ENCODE measurements at places on chromosomes 3 and 15.

DNA sequence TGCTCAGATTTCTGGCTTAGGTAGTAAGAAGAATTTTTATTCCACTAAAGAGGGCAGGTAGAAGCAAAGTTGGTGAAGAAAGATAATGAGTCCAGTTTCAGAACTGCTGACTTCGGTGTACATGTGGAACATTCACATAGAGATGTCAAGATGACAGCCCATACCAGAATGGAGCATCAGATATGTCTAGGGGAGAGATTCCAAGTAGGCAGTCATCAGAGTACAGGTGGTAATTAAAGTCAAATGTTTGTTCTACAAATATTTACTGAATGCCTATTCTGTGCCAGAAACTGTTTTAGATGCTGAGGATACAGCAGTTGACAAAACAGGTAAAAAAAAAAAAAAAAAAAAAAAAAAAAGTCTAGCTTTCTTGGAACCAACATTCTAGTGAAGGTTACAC lies 81.9 kb downstream of the FGF12 start:
- DNase-seq = no peak

GRCh38 chr3:8761866-8762265 lies 7.5 kb downstream of the OXTR start:
- no peak for DNase-seq

GRCh38 chr3:111143-112069 lies 85.2 kb upstream of the CHL1 start:
- peak; percentile 93 for DNase-seq

DNA sequence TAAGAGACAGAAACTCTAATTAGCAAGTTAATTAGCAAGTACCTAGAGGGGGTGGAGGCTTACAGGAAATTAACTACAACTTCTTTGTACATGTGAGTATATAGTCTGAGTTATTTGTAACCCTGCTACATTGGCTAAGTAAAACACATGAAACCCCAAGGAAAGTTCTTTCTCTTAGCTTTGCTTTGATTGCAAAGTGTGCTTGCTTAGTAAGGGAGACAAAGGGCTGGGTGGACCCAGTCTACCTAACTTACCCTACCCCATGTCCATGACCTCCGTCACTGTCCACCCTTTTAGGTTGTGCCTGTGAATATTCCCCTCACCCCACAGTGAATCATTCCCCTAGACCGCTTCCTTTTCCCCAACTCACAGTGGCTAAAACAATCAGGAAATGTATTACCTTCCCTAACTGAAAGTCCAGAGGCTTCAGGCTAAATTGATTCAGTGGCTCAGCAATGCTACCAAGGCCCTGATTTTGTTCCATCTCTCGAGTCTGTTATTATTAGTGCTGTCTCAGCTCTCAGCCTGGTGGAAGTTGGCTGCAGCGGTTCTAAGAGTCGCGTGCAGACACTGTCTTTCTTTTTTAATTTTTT lies 31.1 kb upstream of the RYR3 start:
- DNase-seq = no peak

GRCh38 chr3:185337231-185337816 lies 25.6 kb upstream of the MAP3K13 start:
- DNase-seq = no peak

DNA sequence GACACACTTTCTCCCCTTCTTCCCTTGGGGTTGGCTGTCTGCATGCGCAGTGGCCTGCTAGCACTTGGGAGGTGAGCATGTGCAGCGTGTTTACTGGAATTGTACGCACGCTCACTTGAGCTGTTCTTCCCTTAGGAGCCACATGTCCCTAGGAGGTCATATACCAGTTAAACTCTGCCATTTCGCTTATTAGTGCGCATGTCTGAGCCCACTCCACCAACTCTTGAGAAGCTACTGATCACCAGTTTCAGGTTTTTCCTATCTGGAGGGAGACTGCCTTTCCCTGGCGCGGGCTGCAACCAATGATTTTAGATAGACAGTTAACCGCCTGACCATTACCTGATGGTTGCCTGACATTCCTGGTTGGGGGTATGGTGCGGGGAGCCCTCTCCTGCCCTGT lies 47.6 kb upstream of the SPPL2A start:
- DNase-seq = no peak

GRCh38 chr3:142188846-142189245 lies 36.5 kb downstream of the GK5 start:
- no peak for DNase-seq

GRCh38 chr15:65409036-65409631 lies 13.6 kb downstream of the IGDCC4 start:
- no peak for DNase-seq

DNA sequence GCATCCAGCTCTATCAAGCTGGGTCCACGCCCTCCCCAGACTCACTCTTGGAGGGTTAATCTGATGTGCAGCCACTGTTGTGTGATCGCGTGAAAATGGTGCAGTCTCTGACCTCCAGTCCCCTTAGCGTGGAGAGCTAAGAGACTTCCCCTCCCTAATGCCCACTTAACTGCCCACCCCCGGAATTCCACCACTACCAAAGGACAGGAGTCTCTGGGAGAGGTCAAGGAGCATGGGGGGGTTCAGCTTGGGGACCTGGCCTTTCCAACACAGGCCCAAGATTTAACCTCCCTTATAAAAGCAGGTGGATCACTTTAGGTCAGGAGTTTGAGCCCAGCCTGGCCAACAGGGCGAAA lies 48.8 kb downstream of the CCDC12 start:
- DNase-seq = no peak
